Foreskin keratinocyte (primary cell): ENCODE measurements at places on chromosomes 2 and 18. TPM values are rescaled to one million over a fixed set of nuclear protein-coding genes. Genes with fewer than 3 reads are reported as not detected.

STPG4 gene
- total RNA-seq = 0.07 TPM in 1 of 2 replicates, not detected in the other

CNDP2 gene
- total RNA-seq = 108 and 143 TPM in 2 replicates

KYNU gene
- 0.39 and 3.6 TPM in 2 replicates for total RNA-seq

ZSWIM2 gene
- total RNA-seq = not detected in 2 replicates

SERPINB3 gene
- total RNA-seq = 0.56 and 0.88 TPM in 2 replicates

SIX3 gene
- total RNA-seq = not detected in 2 replicates

AKAIN1 gene
- total RNA-seq = not detected in 2 replicates

MC2R gene
- total RNA-seq = not detected in 2 replicates

ALK gene
- not detected in 2 replicates for total RNA-seq

BOLL gene
- total RNA-seq = not detected in 2 replicates

WDR7 gene
- 10.2 and 10.5 TPM in 2 replicates for total RNA-seq

CRYGC gene
- not detected in 2 replicates for total RNA-seq

PTPN2 gene
- total RNA-seq = 42.0 and 44.5 TPM in 2 replicates

DSG1 gene
- total RNA-seq = 0.32 and 0.37 TPM in 2 replicates

B4GALT6 gene
- 7.8 and 8.3 TPM in 2 replicates for total RNA-seq

CFC1 gene
- not detected in 2 replicates for total RNA-seq

KCNE4 gene
- 0.14 TPM in 2 replicates for total RNA-seq

ATOH8 gene
- total RNA-seq = not detected in 2 replicates

DUSP11 gene
- 71.0 and 88.9 TPM in 2 replicates for total RNA-seq

DRC1 gene
- total RNA-seq = not detected in 2 replicates

GYPC gene
- not detected in 2 replicates for total RNA-seq

TANC1 gene
- 28.0 and 29.7 TPM in 2 replicates for total RNA-seq

POTEC gene
- total RNA-seq = not detected in 2 replicates

SERPINB11 gene
- total RNA-seq = not detected in 2 replicates

KCNG2 gene
- total RNA-seq = not detected in 2 replicates

AQP12A gene
- not detected in 2 replicates for total RNA-seq
